ENCODE measurements at places on chromosomes 3 and 15.

DNA sequence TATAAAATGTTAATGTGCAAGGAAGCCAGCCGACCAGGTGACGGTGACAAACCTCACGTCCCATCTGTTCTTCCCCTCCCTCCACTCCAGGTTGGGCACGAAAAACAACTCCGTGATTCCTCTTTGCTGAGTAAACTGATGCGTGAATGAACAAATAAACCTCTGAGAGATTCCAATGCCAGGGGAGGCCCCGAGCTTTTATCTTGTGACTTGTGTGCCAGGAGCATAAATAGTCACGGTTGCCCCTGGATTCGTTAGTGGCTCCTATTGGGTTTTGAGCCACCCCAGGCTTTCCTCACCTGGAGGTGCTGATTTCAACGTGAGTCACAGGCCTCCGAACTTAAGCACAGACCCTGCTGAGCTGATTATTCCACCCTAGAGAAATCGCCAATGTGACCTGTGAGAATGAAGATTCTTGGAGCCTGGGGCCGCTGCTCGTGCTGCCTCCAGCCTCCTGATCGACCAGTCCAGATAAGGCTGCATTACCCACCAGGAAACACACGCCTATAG is 119.2 kb downstream of the SHQ1 start:
- DNase-seq = peak; percentile 90

- no peak for DNase-seq
Measured at GRCh38 chr15:93201940-93202339, 112.9 kb upstream of the RGMA start.

GRCh38 chr15:64472161-64472560 is 11.8 kb downstream of the ZNF609 start:
- DNase-seq = no peak

GRCh38 chr3:16559653-16560365 is 45.4 kb downstream of the DAZL start:
- no peak for DNase-seq

DNA sequence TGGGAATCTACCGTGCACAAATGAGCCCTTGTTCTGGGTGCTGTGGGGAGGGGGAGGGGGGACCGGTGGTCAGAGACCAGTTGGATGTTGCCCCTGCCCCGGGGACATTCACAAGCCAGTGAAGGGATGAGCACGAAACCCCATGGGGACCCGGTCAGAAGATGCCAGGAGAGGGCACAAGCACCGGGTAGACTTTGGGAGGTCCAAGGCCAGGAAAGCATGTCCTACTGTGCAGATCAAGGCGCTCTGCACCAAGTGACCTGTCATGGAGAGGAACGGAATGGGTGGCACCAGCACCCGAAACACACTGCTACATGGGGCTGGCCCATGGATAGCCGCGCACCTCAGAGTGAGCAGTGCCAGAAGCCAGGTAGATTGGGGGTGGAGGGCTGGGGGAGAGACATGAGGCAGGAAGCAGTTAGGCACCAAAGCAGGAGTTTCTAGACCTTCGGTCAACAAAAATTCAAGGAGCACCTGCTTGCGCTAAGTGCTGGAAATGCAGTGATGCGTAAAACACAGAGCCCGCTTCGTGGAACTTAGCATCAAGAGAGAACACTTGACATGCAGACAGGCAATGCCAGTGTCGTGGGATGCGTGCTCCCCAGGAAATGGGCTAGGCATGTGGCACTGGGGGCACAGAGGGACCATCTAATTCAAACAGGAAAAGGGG is 99.1 kb downstream of the CPN2 start:
- peak; percentile 42 for DNase-seq

DNA sequence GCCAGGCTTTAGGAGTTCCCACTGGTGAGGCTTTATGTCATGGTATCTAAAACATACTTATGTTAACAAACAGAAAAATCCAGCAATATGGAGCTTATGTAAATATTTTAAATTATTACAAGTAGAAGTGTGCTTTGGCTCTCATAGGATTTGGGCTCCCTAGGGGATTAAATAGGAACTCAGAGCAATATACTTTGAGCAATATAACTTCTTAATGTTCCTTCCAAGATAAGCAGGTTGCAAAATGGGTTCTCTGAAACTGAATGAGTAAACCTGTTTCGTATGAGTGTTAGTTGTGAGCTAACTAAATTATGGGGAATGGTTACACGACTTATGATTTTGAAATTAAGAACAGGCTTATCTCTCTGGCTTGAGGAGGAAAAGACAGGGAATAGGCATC is 366.1 kb upstream of the ZNF385D start:
- DNase-seq = no peak

DNA sequence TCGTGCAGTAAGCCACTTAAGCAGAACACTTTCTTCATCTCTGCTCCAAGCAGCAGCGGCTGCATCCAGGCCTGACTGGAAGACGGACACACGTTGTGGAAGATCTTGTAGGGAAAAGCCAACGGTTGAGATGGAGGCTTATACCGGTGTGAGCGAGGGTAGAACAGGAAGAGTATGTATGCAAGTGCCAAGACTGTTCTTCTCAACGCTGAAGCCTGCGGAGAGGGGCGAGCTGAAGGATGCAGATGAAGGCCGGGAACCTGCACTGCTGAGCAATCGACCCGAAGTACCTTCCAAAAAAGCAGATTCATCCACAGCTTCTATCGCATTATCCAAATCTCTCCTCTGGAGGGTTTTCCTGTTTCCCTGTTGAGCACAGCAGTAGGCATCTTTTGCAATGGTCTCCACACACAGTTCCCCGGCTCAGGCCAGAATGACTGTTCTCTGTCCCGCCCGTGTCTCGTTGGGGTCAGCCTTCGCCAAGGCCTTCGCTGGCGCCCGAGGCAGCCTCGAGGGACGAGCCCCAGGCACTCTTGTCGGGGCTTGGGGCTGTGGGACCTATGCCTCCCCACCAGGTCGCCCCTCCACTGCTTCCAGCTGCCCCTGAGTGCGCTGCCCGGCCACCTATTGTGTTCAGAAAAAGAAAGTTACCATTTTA is 22.2 kb upstream of the DYNC1LI1 start:
- peak; percentile 58 for DNase-seq

DNA sequence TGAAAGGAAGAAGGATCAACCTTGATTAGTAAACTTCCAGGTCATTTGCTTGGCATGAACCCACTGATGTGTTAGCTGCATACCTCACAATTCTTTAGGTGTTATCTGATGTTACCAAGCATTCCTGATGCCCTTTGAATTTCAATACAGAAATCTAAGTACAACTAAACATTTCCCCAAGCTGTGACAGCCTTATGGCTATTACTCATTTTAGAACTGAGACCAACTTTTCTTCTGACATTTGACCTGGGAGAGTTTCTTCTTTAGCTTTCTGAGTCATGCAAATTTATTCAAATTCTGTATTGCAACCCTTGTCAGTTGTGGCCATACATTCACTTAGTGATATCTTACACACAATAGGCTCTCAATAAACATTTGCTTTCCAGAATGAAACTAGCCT is 124.3 kb downstream of the TIGIT start:
- no peak for DNase-seq
